Urinary bladder (tissue), 4 donors: ENCODE measurements at places on chromosomes 6 and 20. TPM values are rescaled to one million over a fixed set of nuclear protein-coding genes. Genes with fewer than 3 reads are reported as not detected.

DNA sequence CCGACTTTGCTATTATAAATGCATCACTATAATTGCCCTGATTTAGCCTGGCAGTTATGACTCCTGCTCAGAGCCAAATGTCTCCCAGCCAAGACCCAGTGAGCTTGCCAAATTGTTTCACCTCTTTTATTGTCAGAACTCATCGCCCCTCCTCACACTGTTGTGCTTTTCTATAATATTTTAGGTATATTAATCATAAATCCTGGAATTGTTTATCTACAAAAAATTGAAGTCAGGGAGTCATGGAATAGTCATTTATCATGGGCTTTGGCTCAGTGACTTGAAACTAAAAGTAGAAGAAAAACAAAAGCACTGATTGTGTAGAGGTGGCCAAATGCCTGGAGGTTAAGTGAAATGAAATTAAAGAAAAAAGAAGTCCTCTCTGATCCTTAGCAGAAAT lies 85.6 kb downstream of the PFDN4 start:
- peak; percentile 41 for DNase-seq

- DNase-seq: no peak
Observed at GRCh38 chr6:117530467-117531242, 48.2 kb downstream of the DCBLD1 start.

GRCh38 chr20:41081276-41081814 lies 52.7 kb downstream of the TOP1 start:
- DNase-seq: no peak

DNA sequence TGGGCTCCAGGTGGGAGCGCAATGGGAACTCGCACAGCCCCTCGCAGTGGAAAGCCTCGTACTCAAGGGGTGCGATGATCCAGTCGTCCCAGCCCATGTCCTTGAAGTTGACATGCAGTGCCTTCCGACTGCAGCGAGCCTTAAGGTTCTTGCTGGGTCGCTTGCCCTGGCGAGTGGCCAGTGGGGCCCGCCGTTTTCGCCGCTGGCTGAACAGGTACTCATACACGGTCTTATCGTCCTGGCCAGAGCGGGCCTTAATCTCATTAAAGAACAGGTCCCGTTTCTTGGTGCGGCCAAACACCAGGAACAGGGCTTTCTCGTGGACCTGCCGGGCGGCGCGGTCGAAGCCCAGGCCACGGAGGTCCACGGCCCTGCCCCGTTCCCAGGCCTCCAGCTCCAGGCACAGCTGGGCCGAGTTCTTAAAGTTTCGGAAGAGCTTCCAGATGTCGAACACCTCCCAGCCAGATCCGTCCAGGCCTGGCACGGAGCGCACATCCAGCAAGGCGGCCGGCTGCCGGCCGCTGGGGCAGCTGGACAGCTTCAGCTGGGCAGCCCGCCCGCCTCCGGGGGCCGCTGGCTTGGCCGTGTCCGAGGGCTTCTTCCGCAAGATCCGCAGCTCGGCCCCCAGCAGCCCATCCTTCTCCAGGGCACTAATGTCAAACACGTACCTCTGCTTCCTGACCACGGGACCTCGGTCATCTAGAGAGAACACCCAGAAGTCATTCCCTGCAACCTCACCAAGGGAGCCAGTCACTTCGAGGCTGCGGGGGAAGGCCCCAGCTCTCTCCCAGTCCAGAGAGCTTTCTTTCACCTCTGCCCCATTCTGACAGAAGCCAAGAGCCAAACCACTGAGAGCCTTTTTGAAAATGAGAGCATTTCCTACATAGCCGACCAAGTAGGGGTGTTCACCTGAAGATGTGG lies 3.7 kb downstream of the GDF5 start:
- DNase-seq: no peak

DNA sequence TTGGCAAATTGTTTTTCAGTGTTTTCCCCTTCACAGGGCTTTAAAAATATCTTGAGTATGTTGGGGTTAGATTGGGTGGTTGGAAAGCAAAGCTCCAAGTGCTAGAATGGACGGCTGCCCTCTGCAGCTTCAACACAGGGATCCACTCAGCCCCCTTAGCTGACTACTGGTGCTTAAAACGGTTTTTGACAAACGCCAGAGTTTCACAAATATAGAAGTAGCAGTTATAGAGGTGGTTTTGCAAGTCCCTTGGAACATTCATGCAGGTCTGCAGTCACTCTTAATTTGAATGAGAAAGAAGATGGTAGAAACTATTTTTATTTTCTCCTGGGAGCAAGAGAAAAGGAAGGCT lies 175.9 kb downstream of the ARID1B start:
- no peak for DNase-seq

DNA sequence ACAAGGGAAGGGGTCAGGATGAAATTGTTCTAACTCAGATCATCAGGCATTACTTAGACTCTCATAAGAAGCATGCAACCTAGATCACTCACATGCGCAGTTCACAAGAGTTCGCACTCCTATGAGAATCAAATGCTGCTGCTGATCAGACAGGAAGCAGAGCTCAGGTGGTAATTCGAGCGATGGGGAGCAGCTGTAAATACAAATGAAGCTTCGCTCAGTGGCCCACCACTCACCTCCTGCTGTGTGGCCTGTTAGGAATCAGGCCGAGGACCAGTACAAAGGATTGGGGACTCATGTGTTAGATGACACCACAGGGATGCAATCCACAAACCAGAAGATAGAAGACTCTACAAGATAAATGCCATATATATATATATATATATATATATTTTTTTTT lies 31.5 kb upstream of the TOP1 start:
- DNase-seq: no peak

DNA sequence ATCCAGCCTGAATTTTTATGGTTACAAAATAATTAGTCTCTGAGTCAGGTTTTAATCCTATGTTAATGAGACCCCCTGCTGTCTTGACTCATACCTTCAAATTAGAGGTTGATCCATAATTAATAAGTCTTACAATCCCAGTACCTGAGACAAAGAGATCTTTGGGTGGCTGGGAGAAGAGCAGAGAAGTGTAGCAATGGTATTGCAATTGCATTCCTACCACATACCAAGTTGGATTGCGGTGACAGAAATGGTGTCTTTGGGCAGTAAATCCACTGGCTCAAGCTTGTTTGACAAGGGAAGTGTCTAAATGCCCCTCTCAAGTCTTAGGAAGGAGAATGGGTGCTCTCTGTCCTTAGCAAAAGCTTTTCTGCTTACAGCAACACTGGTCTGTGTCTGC lies 150.4 kb downstream of the BTBD3 start:
- DNase-seq: no peak

DNA sequence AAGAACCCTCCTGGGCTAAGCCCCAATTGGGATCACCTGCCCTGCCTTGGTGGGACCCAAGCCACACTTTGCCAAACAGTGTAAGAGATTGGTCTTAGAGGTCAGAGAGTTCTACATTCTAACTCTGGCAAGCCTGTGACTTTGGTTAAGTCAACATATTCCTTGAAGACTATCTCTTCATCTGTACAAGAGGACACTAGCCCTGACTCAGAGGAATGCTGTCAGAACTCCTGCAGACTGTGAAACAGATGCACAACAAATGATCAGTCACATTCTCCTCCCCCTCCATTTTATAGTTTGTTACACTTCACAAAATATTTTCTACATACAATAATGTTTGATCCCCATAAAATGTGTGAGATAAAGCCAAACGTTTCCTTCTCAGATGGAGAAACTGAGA lies 91.7 kb upstream of the EPB41L1 start:
- DNase-seq: no peak

DNA sequence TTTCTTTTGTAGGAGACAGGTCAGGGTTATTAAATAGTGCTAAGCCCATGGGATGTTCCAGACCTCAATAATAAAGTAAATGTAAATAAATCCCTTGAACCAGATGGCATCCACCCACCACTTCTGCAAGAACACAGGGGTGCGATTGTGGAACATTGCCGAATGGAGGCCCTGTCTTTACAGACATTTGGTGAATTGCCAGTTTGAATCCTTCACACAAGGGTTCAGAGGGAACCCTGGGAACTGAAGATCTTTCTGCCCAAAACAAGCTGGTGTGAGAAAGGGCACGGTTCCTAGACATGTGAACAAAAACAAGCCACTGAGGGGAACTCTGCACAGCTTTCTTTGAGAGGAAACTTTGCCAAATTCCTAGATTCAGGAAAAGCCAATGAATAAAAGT lies 30.2 kb upstream of the RNF8 start:
- no peak for DNase-seq

DNA sequence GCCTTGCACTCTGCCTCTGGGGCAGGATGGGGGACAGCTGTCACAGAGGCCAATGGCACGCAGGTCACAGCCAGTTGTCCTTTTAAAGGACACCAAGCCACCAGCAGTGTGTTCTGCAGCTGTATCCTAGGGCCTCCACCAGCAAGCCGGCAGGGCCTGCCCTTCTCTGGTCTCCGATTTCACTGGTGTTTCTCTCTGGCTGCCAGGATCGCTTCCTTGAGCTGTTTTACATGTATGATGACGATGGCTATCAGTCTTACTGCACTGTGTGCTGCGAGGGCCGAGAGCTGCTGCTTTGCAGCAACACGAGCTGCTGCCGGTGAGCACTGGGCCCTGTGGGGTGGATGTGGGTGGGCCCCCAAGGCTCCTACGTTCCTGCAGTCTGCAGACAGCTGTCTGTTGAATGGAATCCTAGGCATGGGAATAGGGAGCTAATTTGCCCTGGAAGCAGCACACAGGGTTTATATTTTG lies 22.7 kb upstream of the MAPRE1 start:
- no peak for DNase-seq

DNA sequence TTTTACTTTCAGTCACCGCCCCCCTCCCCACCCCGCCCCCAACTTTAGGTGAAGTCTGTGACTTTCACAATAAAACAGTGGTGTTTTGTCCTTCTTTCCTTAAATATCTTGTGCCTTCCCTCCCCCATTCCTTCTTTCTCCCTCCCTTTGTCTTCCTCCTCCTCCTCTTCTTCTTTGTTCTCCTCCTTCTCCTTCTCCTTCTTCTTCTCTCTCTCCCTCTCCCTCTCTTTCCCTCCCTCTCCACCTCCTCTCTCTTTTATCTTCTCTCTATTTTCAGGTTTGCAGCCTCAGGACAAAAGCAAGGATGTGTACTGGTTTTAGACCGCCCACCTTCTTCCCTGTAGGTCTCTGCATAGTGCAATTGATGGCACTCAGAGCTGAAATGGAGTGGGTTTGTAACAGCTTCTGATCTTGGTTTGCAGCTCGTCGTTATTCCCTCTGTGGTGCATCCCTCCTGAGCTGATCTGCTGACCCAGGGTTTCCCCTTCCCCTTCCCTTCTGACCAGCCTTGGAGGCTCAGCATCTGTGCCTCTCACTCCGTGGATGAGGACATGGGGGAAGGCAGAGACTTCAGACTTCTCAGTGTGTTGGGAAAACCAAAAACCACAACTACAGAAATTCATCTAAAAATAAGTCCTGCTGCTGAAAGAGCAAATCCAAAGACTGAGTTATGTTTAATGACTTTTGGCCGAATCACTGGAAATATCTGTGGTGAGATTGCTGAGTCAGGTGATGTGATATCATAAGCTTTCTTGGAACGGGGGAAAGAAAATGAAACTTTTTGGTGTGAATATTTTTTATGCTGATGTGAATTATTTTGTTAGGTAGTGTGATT lies 6.9 kb downstream of the VGLL2 start:
- no peak for DNase-seq

DNA sequence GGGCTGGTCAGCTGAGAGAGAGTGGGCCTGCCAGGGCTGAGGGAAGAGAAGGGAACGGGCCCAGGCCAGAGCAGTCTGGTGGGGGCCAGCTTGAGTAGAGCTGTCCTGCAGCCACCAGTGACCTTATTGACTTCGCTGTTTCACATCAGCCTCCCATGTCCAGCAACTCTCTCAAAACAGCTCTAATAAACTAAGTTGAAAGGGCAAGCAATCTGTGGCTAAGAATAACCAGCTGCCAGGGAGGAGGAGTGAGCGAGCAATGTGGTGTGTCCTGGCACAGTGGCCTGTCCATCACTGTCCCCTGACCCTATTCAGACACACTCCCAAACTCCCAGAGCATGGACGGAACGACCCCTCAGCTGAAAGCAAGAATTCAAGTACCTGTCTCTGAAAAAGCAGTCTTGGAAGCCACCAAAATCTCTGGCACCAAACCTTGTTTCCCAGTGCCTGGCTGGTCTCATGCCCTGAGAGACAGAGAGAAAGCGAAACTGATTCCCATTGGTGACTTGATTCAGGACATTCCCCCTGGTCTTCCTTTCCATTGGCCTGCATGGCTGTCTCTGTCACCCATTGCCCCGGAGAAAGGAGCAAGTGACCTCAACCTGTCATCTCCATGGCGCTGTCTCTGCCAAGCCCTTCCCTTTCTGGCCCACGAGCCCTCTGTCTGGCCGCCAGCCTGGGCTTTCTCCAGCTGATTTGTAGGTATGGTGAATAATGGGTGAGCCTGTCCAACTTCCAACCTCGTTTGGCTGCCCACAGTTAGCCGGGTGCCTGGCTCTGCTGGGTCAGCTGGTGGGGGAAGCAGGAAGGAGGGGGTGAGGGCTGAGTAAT lies at the start of gene DDO:
Gene DDO (minus strand): TSS at position 490 of the 831 bp plus-strand sequence. CDS start 2,113 bp downstream, outside the sequence.
- DNase-seq: no peak

- DNase-seq: no peak
Observed at GRCh38 chr6:103707596-103708325, 1152.0 kb downstream of the HACE1 start.

DNA sequence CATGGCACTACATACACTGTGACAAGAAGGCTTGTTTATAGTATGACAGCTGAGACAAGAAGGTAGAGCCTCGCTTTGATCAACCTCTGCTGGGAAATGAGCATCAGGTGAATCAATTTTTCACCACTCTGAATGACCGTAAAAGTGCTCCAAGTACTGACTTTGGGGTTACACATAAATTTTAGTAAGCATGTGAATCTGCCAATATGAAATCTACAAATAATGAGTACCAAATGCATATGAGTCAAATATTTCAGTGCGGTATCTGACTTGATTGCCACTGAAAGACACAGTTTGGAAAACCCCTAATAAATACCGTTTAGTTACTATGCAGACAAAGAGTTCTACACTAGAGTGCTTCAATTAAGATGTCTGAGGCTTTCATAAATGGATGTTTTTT lies 77.8 kb downstream of the ATG5 start:
- DNase-seq: no peak

- DNase-seq: no peak
Observed at GRCh38 chr6:5761370-5761769, 245.4 kb downstream of the NRN1 start.

DNA sequence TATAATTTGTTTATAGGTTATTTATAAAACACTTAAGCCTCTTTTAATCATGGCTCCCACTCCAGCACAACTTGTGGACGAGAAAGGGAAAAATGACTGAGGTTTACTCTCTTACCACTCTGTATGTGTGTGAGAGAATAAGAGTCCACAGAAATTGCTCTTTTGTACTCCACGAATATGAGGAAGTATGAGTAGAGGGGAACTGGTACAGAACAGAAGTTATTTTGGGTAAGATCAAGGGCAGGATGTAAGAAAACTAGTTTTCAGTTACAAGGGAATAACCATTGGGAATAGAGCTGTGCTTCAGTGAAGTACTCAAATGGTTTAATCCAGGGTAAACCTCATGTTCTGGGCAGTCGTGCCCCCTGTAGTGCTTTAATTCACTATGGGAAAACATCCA lies 72.6 kb downstream of the REV3L start:
- no peak for DNase-seq

FANCE gene
- 5.0 TPM for polyA plus RNA-seq

RCAN2 gene
- 60.2 TPM for polyA plus RNA-seq

CALHM6 gene
- 7.1 TPM for polyA plus RNA-seq

C6orf141 gene
- polyA plus RNA-seq: 2.3 TPM
